ENCODE measurements at places on chromosomes 5 and 9.

GRCh38 chr5:472076-472655, 29.2 kb downstream of the EXOC3 start:
- DNase-seq = no peak

DNA sequence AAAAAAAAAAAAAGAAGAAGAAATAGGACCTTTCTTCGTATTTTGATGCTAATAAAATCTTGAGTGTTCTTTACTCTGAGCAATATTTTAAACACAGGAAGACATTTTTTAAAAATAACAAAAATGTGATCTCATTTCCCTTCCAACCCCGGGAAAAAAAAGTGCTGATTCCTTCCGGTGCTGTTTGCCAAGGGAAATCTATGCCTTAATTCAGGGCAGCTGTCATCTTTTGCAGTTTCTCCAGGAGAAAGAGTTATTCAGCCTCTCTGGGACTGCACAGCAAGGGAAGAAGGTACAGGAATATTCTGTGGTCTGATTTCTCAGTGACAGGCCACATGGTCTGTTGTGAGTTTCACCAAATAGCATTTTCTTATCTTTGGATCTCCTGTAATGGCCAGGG, 291.9 kb upstream of the IRX1 start:
- DNase-seq = no peak

DNA sequence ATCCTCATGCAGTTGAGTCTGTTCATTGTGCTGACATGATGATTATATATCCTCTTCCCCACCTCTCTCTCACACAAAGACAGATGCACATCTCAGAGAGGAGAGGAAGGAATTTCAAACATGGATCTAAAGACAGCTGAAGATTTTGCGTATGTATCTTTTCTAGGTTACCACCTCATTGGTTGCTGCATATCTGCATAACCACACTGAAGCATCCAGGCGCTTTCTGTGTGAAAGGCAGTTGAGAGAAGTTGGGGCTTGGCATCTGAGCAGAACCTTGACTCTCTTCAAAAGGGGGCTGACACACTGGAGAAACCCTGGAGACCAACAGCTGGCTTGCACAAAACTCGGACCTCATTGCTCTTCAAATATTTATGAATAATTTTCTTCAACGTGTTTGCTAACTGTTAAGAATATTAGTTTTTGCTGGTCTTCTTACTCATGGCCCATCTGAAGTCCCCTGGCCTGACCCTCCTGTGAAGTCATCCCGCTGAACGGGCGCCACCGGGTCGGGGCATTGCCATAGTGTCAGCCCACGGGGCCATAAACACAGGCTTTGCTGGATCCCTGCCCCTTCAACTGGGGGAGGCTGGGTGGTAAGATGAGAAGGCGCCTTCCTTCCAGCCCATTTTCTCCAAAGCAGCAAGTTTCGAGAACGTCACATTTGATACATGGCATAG, 593.2 kb upstream of the CLINT1 start:
- DNase-seq = no peak

GRCh38 chr5:164341056-164341619, 835.7 kb downstream of the MAT2B start:
- no peak for DNase-seq

GRCh38 chr5:35146406-35146805, 83.9 kb downstream of the PRLR start:
- no peak for DNase-seq

GRCh38 chr9:72814083-72814597, 138.7 kb downstream of the ALDH1A1 start:
- no peak for DNase-seq

GRCh38 chr5:68264024-68264956, 48.7 kb downstream of the PIK3R1 start:
- no peak for DNase-seq

- no peak for DNase-seq
Measured at GRCh38 chr9:35683323-35683722, 6.4 kb downstream of the TPM2 start.

- DNase-seq = no peak
Measured at GRCh38 chr9:129879991-129880653, 44.9 kb downstream of the USP20 start.

DNA sequence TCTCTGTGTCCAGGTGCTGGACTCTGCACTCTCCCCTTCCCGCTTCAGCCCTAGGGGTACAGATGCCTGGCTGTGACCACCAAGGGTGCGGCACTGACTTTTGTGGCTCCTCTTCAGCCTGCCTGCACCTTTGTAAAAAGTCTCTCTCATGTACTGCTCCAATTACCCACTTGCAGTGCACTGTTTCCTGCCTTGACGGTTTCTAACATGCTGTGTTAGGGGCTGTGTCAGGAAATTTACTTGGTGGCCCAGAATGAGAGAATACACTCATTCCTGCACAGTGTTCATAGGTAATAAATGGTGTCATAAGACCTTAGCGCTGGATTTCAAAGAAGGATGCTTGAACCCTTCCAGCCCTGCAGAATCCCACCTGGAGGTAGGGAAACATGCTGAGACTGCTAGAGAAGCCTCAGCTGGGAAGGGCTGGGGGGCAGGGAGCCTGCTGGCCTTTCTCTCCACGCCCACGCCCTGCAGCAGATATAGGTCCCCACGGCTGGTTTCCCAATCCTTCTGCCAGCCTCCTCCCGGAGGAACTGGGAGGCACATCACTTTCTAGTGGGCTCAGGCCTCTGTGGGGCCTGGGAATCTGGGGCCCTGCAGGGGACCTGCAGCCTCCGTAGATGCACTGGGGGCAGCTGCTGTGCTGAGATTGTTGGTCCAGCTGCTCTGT, 17.6 kb upstream of the HRH2 start:
- DNase-seq = no peak

DNA sequence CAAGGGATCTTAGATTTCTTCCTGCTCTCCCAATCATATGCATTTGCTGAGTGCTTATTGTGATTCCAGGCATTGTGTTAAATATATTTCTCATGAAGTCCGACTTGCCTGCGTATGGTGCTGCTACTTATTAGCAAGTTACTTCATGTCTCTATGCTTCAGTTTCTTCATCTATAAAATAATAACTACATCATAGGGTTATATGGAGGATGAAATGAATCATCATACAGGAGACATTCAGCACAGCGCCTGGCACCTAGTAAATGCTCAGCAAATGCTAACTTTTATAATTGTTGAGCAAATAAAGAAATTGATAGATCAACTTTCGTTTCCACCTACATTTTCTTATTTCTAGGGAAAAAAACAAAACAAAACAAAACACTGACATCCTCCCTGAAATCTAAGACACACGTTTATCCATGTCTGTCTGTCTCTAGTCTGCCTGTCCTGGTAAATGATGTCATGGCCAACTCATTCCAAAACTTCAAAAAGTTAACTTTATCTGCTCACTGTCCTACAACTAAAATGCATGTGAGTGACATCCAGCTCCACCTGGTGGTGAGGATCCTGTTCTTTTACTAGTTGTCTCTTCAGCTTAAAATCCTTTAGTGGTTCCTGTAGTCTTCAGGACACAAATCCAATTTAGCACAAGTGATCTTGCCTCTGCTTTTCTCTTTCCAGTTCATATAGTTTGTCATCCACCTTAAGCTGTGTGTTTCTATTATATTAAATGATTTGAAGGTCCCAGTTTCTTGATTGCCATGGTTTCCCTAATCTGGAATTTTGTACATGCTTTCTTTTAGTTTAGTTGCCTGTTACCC, 27.7 kb downstream of the PPP3R2 start:
- peak; percentile 3 for DNase-seq

- DNase-seq = peak; percentile 20
Measured at GRCh38 chr5:98341038-98342032, 432.1 kb upstream of the RGMB start.

DNA sequence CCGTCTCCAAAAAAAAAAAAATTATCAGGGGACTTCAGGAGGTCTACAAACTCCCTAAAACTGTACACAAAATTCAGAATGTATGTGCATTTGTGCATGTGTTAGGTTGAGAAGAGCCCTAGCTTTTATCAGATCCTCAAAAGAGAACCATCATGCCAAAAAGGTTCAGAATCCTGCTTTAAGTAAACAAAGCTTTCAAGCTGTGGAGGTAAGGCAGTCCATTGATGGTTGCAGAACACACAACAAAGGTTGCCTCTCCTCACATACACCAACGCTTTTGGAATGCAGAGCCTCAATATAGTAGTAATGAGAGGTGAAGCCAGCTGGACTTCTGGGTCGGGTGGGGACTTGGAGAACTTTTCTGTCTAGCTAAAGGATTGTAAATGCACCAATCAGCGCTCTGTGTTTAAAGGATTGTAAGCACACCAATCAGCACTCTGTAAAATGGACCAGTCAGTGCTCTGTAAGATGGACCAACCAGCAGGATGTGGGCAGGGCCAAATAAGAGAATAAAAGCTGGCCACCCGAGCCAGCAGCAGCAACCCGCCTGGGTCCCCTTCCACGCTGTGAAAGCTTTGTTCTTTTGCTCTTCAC, 57.9 kb upstream of the RNF38 start:
- DNase-seq = no peak

- no peak for DNase-seq
Measured at GRCh38 chr5:68418201-68418600, 202.6 kb downstream of the PIK3R1 start.

DNA sequence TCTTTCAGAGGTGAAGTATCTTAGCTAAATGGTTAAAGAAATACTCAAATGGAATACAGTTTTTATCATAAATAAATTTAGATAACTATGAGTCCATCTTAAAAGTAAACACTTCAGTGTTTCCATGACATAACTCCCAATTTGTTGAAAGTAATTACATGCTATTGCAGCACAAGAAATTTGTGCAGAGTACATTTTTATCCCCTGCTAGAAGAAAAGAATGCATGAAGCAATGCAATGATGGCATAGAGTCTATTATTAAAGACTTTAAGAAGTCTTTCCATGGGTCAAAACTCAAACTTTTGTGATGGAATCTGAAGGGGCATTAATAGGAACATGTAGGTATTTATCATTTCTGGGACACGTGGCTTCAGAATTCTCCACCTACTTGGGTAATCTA, 106.6 kb upstream of the DPYSL3 start:
- no peak for DNase-seq

DNA sequence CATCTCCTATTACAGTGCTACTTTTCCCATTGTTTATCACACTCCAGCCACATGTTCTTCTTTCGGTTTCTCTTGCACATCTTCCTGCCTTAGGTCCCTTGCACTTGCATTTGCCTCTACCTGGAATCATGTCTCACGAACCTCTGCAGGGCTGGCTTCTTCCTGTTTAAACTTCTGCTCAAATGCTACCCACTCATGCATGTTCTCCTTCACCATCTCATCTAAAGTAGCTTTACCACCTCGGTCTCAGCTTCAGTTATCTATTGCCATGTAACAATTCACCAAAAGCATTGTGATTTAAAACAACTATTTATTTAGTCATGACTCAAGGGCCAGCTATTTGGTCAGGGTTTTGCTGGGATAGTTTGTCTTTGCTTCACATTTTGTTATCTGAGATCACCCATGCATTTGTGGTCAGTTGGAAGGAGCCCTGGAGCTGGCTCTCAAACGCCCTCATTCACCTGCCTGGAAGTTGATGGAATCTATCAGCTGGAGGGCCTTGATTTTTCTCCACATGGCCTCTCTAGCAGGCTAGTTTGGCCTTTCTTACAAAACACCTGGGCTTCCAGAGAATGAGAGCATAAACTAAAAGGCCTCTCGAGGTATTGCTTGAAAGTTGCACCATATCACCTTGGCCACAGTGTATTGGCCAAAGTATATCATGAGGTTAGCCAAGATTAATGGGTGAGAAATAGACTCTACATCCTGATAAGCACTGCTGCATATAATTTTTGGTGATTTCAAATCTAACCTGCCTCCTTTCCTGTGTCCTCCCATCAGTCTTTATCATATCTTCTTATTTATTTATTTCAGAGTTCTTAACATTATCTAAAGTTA, 21.4 kb downstream of the SPINK1 start:
- DNase-seq = no peak

DNA sequence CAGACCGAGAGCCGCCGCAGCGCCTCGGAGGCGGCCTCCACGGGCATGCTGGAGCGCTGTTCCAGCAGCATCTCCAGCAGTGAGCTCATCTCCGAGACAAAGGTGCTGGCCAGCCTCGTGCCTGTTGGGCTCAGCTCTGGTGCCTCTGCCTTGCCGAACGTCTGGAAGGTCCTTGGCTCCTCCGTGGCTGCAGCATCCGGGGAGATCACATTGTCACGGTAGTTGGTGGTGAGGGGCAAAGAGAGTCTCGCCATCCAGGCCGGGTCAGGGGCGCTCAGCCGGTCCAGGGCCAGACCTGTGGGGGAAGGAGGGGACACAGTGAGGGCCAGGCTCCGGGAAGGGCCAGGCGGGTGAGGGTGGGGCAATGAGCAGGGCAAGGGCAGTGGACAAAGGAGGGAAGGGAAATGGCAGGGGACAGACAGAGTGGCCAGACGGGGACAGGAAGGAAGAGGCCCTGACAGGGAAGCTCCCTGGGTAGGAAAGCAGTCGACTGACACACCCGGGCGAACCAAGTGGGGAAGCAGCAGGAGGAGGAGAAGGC, 12.4 kb downstream of the PCDH12 start:
- DNase-seq = no peak

DNA sequence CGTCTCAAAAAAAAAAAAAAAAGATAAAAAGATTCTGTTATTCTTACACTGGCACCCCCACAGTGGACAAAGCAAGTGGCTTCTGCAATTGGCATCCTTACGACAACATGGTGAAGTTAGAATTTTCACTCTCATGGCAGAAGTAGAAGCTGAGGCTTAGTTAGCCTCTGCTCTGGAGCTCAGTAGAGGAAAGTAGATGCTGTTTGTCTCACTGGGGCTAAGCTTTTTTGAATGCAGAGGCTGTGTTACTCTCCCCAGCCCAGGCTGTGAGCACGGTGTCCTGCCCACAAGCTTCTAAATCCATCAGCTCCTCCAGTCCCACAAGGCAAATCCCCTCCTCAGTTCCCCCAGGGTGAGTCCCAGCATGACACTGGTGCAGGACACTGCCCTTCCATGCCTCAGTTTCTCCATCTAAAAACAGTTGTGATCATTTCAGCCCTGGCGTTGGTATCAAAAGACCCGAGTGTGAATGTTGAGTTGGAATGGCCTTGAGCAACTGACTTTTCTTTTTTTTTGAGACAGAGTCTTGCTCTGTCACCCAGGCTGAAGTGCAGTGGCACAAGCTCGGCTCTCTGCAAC, 22.6 kb upstream of the PHF19 start:
- no peak for DNase-seq

DNA sequence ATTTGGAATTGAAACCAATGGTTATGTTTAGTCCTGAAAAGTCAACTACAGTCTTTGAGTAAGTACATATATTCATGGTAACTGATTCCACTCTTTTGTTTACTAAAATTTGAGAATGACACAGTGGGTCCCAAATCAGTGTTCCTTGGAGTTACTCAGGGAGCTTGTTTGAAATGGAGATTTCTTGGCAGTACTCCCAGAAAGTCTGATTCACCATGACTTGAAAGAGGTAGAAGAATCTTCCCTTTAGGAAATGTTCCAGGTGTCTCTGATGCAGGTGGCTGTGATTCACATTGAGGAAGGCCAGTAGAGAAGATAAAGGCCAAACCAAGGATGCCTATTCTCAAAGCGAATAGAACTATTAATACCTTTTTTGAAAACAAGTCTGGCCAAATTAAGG, 1078.3 kb downstream of the CDH12 start:
- DNase-seq = no peak

GRCh38 chr9:135616619-135617537, 22.5 kb downstream of the GLT6D1 start:
- DNase-seq = no peak
